Effector CD4-positive, alpha-beta T cell (primary cell): ENCODE measurements at places on chromosomes 11 and 22.

DNA sequence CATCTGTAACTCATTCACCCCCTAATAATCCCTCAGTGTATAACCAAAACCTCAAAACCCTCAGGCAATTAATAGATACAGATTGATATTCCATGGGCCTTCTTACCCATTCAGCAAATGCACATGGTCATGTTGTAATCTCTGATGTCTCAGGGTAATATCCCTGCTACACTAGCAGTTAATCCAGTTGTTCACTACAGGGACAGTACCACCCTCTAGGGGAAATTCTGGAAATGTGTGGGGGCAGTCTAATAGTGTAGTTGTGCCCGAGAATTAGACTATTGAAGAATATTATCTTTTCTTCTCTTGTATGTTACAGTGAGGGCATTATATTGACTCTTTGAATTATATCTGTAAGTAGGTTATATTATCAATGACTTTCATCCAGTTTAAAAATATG, 175.4 kb downstream of the CWF19L2 start:
- no peak for DNase-seq

GRCh38 chr11:79097246-79097875, 343.5 kb downstream of the TENM4 start:
- DNase-seq = no peak

- no peak for DNase-seq
These were observed 1.7 kb upstream of the GAB2 start for GRCh38 chr11:78419327-78419726.

DNA sequence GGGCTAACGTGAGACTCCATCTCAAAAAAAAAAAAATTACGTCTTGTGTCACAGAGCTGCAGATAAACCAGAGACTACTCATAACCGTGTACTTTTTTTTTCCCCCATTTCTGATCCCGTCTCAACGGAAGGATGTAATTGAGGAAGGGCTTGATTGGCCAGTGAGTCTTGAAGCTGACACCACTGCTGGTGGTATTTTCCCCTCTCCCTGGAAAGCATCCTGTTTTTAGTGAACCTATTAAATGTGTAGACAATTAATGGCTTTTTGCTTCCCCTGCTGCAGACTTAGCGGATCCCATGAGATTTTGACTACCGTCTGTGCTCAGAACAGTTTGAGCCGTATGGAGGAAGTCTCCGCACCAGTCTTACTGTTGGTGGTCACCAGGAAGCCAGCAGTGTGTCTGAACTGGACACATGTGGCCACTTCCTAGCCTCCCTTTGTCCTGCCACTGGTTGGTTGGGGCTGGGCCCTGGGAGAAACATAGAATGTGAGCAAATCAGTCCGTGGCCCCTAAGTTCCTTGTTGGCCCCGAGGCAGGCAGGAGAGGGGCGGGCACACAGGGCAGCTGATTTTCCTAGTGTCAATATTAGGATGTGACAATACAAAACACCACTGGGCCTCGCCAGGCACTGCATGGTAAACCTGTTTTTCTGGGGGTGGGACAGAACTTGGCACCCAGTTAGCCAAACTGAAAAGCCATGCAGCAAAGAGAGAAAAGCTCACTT, 3.1 kb downstream of the BIK start:
- DNase-seq = no peak

DNA sequence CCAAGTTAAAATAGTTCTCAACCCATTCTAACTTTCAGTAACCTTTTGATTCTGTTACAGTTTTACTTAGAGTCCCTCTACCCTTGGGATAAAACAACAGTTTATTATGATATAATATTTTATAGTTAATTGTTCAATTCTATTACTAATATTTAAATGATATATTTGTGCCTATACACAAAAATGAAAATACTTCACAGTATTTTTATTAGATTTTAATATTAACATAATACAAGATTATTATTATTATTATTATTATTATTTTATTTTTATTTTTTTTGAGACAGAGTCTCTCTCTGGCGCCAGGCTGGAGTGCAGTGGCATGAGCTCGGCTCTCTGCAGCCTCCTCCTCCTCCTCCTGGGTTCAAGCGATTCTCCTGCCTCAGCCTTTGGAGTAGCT, 416.7 kb downstream of the NTM start:
- no peak for DNase-seq

- no peak for DNase-seq
These were observed 6.0 kb upstream of the GAS2L1 start for GRCh38 chr22:29300467-29300806.

- no peak for DNase-seq
These were observed 31.5 kb downstream of the CD44 start for GRCh38 chr11:35170503-35170902.

- no peak for DNase-seq
These were observed 23.1 kb downstream of the TMPRSS13 start for GRCh38 chr11:117906126-117906525.

DNA sequence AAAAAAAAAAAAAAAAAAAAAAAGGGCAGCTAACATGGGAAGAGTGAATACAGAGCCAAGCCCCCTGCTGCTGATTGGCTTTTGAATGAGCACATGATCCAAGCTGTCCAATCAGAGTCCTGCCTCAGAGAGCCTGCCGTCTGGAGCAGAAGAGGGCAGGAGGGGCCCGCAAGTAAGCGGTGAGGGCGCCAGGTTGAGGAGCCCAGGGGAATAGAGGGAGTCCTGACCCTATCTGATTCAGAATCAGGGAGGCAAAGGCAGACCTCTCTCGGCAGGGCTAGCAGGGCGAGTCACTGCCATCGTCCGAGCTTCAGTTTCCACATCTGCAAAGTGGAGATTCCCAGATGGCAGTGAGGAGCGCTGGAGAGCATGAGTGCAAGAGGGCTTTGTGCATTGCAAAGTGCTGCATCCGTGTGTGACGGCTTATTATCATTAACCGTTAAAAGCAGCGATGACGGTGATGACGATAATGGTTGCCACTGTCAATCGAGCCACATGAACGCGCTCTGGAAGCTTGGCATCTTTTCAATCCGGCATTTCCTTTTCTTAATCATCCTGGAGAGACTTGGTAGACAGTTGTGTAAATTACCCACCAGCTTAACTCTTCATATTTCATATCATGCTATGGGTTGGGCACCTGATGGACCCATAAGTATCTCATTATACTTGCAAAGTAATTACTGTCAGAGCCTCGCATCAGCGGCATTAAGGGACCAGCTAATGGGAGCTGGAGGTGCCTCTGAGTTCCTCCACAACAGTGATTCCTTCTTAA, 68.6 kb upstream of the ATXN10 start:
- DNase-seq = no peak

- no peak for DNase-seq
These were observed 55.2 kb downstream of the OSBP2 start for GRCh38 chr22:30749849-30750248.

DNA sequence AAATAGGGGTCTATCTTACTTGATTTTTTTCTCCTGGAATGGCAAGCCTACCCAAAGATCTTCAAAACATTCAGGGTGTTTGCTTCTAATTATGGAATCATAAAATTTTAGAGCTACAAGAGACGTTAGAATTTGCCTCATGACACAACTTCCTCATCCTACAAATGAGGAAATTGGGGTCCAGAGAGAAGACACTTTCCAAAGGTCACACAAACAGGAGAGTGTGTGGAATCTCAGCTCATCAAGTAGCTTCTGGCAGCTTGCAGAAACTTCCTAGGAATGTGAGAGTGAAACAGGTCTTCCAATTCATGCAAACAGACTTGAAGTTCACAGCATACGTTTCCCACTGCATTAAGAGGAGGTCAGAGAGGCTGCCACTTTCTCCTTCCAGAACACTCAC, 976.0 kb downstream of the OPCML start:
- no peak for DNase-seq

DNA sequence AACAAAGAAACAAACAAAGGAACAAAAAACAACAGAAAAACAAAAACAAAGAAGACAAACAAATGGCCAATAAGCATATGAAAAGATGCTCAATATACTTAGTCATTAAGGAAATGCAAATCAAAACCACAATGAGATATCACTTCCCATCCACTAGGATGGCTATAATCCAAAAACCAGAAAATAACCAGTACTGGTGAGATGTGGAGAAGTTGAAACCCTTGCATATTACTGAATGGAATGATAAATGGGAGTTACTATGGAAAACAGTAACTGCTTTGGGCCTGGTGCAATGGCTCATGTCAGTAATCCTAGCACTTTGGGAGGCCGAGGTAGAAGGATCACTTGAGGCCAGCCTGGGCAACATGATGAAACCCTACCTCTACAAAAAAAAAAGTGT, 44.9 kb upstream of the RBFOX2 start:
- DNase-seq = no peak

GRCh38 chr11:46710821-46711269, 8.2 kb upstream of the F2 start:
- no peak for DNase-seq

- no peak for DNase-seq
These were observed 15.7 kb downstream of the KCNA4 start for GRCh38 chr11:30000986-30001750.

DNA sequence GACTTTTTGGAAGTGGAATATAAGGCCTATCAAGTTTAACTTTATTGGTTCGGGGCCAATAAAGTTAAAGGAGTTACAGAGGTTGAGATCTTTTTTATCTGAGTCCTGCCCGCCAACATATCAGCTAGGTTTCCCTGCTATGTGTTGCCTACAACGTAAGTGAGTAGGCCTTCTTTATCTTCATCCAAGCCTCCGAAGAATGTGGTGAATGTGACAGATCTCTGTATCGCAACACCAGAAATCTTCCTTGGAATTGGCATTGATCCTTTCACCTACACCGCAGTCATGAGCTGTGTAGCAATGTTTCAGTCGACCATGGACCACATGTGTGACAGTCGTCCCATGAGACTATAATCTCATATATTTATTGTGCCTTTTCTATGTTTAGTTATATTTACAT, 37.3 kb upstream of the CADM1 start:
- no peak for DNase-seq

DNA sequence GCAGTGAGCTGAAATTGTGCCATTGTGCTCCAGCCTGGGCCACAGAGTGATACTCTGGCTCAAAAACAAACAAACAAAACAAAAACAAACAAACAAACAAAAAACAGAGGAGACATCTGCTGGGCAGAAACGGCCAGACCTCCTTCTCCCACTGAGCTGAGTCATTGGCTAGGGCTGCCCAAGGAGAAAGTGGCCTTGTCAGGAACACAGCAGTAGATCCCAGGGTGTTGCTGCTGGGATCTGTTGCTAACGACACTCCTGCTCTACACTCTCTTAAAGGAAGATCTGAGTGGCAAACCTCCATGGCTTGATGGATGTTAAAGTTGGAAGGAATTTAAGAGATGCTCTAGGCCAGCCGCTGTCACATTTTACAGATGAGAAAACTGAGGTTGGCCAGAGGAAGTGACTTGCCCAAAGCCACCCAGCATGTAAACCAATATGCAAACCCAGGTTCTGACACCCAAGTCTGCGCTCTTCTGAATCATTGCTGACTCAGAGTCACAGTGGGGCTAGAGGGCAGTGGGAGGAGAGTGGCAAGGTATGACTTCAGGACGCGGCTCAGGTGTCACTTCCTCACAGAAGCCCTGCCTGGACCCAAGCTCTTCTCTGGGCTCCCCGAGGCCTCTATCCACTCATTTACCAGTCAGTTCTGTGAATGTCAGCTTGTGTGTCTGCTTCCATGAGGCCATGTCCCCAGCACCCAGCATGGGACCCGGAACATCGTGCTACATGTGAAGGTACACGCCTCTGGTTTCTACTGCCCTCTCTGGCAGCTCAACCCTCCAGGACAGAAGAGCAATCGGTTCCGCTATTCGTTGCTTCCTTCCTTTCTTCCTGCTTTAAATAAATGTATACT, 11.3 kb upstream of the GDPD5 start:
- DNase-seq = no peak

- DNase-seq = no peak
These were observed 16.2 kb downstream of the RELT start for GRCh38 chr11:73392108-73393010.

DNA sequence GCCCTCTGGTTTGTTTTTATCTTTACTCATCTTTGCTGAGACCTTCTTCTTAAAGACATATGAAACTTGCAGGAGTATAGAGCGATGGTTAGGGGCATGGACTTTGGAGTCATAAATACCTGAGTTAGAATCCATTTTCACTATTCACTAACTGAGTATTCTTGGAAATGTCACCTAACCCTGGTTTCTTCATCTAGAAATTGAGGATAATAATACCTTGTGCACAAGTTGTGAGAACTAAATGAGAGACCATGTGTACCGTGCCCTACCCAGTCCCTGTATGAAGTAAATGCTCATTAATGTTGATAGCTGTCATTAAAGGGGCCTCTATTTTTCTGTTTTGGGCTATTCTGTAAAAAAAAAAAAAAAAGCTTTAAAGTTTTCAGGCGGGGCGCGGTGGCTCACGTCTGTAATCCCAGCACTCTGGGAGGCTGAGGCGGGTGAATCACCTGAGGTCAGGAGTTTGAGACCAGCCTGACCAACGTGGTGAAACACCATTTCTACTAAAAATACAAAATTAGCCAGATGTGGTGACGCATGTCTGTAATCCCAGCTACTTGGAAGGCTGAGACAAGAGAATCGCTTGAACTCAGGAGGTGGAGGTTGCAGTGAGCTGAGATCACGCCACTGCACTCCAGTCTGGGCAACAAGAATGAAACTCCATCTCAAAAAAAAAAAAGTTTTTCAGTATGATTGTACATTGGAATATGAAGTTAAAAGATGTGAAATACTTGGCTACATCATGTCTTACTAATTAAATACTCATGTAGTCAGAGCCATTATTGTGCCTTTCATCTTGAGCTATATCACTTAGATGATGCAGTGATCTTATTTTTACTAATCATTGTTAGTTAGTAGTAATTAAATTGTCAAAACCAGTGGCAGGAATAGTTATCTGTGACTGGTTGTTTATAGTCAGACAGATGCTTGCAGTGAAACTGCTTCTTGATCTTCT, 95.0 kb downstream of the AMOTL1 start:
- no peak for DNase-seq

- no peak for DNase-seq
These were observed 51.8 kb downstream of the TRAF6 start for GRCh38 chr11:36458129-36458915.

DNA sequence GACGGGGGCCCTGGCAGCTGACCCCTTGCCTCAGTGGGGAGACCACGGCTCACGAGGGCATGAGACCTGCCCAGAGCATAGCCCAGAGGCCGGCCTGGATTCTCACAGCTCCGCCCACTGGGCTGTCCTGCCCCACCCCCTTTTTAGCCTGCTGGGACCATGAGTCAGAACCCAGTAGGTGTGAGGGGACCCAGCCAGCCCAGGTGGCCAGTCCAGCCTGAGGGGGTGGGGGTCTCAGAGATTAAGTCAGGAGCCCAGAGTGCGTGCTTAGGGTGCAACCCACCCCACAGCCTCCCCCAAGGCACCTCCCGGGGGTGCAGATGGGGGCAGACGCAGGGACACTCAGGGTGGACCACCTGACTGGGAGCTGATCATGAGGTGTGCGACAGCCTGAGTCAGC, 40.1 kb upstream of the PPARA start:
- DNase-seq = no peak

- no peak for DNase-seq
These were observed 455.3 kb downstream of the SOX6 start for GRCh38 chr11:15901054-15901453.

GRCh38 chr11:50412832-50413231, 380.2 kb downstream of the OR4C45 start:
- DNase-seq = no peak

GRCh38 chr11:120660024-120660565, 148.5 kb downstream of the GRIK4 start:
- no peak for DNase-seq

- peak; percentile 89 for DNase-seq
These were observed 94.1 kb downstream of the SWAP70 start for GRCh38 chr11:9757809-9758636.
